T-helper 22 cell (primary cell): ENCODE measurements at places on chromosomes 6 and 20.

- no peak for DNase-seq
Measured at GRCh38 chr6:44652547-44652946, 265.0 kb downstream of the CDC5L start.

DNA sequence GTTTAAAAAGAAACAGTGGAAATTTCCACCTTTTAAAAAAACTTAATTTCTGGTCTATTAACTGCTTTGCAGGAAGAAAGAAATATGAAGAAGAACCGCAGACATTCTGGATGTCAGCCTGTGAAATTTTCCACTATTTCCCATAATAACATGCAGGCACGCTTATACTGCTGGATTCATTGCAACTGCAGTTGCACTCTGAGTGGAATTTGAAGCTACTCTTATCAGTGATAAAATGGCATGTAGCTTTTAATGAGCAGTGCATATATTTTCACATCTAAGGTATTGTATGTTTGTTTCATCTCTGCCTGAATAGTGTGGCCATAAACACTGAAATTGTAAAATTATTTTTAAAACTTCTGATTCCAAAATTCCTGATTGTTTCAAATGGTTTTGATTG lies 28.2 kb downstream of the NCOA3 start:
- no peak for DNase-seq

DNA sequence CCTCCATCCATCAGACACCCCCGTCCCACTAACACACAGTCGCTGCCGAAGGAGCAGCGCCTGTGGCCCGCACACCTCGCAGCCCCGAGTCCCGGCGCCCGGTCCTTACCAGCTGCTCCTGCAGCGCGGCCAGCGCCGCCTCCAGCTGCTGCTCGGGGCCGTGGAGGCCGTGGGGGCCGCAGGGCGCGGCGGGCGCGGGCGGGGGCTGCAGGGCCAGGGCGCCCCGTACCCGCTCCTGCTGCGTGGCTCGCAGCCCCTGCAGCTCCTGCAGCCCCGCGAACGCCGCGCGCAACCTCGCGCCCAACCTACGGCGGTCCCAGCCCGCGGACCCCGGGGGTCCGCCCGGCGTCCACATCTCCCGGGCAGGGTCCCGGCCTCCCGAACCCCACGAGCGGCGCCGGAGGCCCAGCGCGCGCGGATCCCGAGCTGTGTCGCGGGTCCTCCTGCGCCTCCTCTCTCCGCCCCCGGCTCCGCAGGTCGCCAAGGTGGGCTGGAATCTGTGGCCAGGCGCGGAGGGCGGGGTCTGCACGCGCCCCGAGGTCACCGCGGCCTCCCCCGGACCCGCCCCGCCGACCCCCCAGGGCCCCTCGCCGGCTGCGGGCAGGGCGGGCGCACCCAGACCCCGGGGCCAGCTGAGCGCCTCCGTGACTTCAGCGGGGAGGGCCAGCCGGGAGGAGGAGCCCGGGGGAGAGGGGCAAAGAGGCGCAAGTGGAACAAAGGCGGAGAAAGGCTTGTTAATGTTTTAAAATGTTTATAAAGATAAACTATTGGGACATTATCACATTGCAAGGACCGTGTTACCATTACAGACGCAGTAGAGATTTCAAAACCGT lies at the start of gene DACT2:
Gene DACT2 (minus strand): TSS at position 499 of the 833 bp plus-strand sequence. CDS start 144 bp downstream, at position 355.
- DNase-seq: no peak

DNA sequence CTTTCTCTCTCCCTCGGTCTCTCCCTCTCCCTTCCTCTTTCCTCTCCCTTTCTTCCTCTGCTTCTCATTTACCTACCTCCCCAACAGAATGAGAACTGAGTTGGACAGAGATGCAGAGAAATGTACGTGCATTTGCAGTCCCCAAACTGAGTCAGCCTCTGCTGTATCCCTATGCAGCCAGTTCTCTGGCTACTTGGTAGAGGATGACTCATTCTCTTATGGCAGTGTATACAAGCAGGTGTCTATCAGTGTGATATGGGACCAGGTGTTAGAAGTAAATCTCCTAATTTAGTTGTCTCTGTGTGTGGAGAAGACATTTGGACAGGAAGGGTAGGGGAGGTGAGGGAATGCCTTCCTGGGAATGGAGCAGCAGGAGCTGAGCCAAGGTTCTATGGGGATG lies 470.8 kb downstream of the CD109 start:
- DNase-seq: no peak

DNA sequence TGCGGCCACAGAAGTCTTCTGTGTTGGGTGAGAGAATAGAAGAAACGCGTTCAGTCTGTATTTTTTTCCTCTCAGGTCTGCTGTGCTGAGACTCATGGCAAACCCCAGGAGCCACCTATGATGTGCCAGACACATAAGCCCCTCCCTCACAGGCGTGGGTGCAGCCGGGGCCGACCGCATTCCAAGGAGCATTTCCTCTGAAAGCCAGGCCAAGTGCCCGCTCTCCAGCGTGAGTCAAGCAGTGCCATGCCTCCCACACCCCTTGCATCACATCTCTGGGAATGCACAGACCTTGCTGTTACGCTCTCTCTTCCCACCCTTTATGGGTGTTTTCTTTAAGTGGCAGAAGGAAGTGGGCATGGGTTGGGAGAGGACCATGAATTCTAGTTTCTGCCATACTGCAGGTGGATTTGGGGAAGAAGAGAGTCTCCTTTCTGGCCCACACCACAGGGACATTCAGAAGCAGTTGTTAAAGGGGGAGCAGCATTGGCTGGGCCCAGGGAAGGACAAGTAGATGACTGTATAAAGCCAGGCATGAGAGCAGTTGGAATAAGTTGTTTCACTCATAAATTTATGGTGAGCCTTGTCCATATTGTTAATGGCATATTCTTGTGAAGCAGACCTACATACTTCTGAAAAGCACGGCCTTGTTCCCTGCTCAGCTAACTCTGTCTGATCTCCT lies 37.1 kb upstream of the TFAP2A start:
- DNase-seq: no peak

- DNase-seq: no peak
Measured at GRCh38 chr20:46712056-46712636, 2.7 kb downstream of the SLC2A10 start.

- no peak for DNase-seq
Measured at GRCh38 chr6:148765898-148766808, 19.3 kb downstream of the UST start.

GRCh38 chr6:140535511-140535910 lies 1161.1 kb upstream of the CITED2 start:
- no peak for DNase-seq

- DNase-seq: no peak
Measured at GRCh38 chr6:8193541-8193940, 91.2 kb upstream of the EEF1E1 start.

GRCh38 chr6:42229506-42230119 lies 12.0 kb upstream of the MRPS10 start:
- DNase-seq: no peak

DNA sequence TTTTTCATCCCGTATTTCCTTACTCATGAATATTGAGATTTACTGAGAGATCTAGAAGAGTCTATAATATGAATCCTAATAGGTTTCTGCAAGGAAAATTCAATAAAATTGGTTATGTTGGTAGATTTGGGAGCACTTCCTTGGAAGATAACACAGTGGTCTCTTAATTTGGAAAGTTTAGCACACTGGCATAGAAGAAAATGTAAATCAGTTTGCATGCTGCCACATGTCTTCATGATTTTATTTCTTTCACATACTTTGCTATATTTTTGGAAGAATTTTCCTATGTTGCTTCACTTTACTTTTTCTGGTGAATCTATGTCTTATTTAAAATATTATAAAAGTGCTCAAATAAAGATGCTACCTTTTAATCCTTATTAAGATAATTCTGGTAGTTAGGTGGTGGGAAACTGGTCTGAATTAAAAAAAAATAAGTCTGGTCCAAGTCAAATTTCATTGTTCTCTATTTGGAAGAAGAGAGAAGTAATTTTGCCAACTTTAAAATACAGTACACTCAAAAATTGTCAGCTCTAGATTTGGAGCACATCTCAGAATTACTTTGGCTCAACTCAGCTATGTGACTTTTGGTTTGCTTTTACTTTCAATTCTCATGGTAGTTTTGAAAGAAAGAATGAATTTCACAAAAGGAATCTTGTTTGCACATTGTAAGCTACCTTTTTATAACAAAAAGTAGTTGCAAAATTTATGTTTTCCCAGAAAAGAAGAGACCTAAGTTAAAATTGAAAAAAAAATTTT lies 197.3 kb downstream of the CENPW start:
- no peak for DNase-seq

- DNase-seq: no peak
Measured at GRCh38 chr20:46946796-46947195, 52.2 kb downstream of the EYA2 start.

GRCh38 chr20:3364323-3365013 lies 43.0 kb downstream of the DNAAF9 start:
- no peak for DNase-seq

DNA sequence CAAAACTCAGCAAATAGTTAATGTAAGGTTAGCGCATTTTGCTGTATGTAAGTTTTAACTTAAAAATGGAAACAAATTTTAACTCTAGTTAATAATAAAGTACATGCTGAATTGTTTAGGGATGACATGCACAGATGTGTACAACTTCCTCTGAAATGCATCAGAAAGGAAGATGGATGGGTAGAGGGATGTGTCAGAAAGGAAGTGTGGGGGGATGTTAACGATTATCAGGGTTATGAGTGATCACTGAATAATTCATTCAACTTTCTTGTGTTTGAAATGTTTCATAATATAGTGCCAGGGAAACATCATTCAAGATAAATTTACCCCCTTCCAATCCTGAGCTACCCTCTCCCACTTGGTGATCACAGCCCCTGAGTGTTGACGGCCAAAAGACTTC lies 87.6 kb downstream of the FOXA2 start:
- DNase-seq: no peak

DNA sequence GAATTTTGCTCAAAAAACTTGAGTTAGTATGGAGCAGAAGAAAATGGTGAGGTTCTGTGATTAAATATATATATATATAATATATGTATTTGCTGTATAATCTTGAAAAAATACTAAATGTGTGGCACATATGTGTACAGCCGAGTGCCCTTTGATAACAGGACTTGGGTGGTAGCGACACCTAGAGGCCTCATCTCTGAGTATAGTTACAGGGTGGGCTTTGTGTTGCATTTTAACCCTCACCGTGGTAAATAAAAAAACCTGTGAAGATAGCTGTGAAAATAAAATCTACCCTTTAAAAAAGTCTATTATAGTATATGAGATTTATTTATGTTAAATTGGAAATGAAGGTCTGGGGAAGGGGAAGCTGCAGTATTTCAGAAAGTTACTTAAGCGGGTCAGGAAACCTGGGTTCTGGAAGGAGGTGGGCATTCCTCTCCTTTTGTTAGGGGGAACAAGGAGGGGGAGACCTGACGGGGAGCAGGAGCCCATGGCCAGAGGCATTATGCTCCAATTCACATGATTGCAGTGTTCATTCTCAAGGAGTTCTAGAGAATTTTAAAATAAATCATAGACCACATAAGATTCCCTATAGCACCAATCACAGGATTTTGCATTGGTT lies 82.7 kb downstream of the SH3BGRL2 start:
- no peak for DNase-seq

GRCh38 chr6:111297776-111298175 lies 185.2 kb downstream of the REV3L start:
- DNase-seq: no peak

DNA sequence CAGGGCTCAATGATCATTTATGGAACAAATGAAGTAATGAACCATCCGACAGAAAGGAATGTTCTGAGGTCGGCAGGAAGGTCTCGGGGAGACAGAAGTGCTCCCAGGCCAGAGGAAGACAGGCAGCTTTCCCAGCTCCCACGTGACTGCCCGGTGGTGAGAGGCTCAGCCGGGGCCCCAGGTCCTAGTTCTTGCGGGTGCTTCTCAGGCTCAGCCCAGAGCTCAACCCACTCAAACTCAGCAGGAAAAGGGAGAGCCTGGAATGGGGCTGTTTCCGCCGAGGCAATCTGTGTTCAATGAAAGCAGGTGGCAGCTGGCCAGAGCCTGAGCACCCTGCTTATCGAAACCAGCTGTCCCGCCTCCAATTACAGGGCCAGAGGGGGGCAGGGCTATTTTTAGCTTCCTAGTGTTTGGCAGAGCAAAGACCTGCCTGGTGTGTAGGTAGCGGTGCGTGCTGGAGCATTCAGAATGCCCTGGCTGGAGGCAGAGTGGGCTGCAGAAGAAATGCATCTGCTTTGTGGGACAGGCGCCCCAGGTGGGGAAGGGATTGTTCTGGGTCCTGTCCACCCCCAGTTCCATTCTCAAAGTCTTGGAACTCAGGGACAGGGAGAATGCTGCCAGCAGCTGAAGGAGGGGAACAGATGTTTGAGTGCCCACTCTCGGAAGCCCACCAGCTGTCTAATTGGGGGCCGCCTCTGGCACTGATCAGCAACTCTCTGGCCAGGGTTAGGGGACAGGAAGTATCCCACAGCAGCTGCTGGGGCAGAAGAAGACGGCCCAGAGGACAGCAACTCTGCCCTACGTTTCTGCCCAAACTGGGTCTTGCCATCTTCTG lies 145.1 kb downstream of the PREX1 start:
- DNase-seq: no peak

DNA sequence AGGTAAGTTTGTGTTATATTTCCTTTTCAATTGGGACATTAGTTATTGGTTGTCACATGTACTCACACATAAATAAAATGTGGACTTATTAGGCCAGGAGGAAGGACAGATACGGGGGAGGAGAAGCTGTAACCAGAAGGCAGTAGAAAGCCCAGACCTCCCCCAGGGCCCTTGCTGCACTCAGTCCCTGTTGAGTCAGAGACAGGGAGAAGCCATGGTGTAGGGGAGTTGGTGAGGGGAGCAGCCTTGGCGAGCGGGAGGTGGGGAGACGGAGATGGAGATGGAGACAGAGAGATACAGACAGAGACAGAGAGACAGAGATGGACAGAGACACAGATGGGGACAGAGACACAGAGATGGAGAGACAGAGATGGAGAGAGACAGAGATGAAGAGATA lies 263.2 kb downstream of the DLL1 start:
- DNase-seq: no peak

GRCh38 chr6:147738516-147739162 lies 230.1 kb downstream of the SAMD5 start:
- no peak for DNase-seq

GRCh38 chr20:4318891-4319290 lies 303.5 kb upstream of the RNF24 start:
- no peak for DNase-seq

- DNase-seq: no peak
Measured at GRCh38 chr20:32773855-32774254, 11.7 kb downstream of the DNMT3B start.

GRCh38 chr20:3553663-3554062 lies 82.8 kb downstream of the ATRN start:
- DNase-seq: no peak
